Upper lobe of right lung (tissue), 1 donor: ENCODE measurements at places on chromosomes 1 and 21.

DNA sequence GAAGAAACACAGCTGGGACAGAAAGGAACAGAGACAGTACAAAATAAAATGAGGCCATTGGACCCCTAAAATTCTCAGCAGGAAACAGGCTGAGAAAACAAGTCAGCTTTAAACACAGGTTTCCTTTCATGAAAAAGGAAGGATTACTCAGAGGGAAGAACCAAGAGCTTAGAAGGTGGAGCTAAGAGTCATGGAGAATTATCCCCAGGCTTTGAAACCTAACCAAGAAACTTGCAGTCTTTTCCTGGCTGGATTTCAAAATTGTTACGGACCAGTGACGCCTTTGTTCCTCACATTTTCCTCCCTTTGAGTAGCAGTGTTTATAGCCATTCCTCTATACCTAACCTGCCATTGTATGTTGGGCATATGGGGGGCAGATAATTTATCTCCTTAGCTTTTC is 8.8 kb downstream of the HMGB4 start:
- no peak for DNase-seq

DNA sequence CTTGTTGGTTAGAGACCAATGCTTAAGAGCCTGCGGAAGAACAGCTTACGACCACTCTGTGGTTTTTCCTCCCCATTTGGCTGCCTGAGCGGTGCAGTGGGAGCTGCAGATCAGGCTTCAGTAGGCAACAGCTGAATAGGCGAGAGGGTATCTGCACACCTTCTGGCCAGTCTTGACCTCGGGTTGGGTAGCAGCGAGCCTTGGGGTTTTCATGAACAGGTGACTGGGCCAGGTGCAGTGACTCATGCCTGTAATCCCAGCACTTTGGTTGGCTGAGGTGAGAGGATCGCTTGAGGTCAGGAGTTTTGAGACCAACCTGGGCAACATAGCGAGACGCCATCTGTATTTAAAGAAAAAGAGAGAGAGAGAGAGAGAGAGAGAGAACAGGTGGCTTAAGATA is 41.0 kb downstream of the NENF start:
- DNase-seq, result peak; percentile 44

- DNase-seq, result no peak
Measured at GRCh38 chr1:209072481-209072880, 511.0 kb upstream of the CAMK1G start.

DNA sequence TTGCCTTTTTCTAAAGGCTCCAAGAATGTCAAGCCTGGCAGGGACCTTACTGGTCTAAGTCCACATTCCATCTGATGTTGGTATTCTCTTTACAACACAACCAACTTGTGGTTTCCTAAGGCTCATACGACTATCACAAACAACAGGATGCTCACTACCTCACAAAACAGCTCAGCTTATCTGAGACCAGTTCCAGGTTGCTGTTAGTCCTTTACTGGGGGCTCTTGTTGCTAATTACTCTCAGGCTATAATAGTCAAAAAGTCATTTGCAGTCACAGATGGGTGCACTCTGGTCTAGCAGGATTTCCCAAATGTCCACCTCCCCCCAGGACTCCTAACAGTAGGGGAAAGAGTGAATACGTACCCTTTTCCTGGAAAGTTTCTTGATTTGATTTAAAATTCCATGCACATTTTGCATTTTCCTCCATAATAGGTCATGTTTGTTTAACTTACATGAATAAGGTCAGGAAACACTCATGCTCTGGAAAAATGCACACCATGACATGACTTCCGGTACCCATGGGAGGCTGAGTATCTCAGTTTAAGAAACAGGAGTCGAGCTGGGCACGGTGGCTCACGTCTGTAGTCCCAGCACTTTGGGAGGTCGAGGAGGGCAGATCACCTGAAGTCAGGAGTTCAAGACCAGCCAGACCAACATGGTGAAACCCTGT is 16.0 kb downstream of the LCK start:
- DNase-seq, result no peak

- peak; percentile 87 for DNase-seq
Measured at GRCh38 chr1:160830321-160831153, 32.1 kb downstream of the CD244 start.

DNA sequence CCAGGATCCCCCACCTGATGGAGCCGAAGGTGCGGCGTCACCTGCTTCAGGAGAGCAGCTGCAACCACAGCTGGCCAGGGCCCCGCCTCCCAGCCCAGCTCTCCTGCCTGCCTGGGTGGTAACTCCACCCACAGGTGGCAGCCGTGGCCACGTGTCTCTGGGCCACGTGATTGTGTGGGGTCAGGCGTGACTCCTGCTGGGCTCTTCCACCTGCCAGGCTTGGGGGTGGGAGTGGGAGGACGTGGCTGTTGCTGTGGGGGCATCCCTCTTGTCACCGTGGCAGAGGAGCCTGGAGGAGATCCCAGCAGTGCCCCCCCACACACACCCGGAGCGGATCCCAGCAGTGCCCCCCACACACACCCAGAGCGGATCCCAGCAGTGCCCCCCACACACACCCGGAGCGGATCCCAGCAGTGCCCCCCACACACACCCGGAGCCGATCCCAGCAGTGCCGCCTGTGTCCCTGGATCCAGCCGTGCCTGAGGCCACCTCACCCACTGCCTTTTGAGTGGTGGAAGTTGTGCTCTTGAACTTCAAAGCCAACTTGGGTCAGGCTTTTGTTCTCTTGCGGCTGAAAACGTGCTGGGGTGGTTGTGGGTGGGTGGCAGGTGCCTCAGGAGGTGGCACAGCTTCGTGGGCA is 32.2 kb downstream of the POFUT2 start:
- no peak for DNase-seq

GRCh38 chr21:21673959-21674358 is 675.8 kb downstream of the NCAM2 start:
- DNase-seq, result no peak

DNA sequence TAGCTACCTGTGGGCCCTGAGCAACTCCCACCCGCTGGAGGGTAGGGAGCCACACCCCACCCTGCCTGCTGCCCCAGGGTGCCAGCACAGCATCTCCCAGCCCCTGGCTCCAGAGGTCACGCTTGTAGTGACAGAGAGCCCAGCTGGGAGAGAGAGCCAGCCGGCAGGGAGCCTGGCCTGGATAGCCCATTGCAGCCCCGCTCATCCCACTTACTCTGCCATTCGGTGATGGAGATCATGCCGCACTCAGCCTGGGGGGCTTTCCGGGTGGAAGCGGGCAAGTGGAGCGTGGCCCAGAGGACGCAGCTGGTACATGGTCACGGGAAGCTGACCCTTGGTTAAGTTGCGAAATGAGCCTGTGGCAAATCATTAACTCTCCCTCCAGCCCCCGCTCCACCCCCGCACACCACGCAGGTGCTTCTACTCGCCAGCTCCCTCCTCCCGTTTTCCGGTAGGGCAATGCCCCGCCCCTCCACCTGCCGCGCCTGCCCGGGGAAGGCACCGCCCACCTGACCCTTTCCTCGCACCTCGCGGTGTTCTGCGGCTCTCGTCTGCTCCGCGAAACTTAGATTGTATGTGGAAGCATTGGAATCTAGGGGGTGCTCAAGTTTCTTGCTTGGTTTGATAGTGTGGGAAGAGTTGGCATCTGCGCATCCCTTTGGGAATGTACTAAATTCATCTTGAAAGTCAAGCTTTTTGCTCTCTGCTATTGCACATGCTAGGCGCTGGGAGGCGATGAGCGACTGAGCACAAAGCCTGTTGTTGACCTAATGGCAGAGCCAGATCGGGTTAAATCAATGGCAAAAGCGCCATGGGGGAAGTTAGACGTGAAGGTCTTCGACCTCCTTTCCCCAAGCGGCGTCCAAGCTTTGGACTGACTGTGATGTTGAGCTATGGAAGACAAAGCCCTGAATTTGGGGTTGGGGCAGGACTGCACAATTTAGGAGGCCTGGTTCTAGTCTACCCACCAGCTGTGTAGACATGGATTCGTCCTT is at the start of gene GOLT1A:
TSS of gene GOLT1A (minus strand) at position 321 of the 995 bp plus-strand sequence. CDS start at position 239, 82 bp downstream.
- DNase-seq, result peak; percentile 94

DNA sequence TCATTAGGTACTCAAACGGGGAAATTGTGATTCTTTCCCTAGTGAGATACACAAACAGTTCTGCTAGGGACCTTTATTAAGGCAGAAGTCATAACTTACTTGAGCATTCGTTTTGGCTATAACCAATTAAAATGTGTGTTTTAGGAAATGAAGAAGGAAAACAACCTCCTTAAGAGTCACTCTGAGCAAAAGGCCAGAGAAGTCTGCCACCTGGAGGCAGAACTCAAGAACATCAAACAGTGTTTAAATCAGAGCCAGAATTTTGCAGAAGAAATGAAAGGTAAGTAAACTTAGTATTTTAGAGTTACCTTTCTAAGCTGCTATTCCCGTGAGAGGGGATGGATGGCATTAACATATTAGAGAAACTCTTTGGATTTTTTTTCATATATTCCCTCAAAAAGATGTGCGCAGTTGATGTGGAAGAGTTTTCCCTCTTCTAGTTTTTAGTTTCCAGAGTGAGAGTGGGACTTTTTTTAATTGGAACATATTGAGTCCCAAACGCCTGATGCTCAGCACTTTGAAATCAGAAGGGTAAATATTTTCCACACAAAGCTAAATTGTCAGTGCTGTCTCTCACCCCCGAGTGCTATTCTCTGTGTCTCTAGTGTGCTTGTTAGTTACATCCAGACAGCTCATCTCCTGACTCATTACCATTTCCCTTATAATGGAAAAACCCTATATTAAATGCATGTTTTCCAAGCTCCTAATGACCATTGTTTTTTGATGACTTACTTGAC is 34.9 kb downstream of the CENPF start:
- no peak for DNase-seq

DNA sequence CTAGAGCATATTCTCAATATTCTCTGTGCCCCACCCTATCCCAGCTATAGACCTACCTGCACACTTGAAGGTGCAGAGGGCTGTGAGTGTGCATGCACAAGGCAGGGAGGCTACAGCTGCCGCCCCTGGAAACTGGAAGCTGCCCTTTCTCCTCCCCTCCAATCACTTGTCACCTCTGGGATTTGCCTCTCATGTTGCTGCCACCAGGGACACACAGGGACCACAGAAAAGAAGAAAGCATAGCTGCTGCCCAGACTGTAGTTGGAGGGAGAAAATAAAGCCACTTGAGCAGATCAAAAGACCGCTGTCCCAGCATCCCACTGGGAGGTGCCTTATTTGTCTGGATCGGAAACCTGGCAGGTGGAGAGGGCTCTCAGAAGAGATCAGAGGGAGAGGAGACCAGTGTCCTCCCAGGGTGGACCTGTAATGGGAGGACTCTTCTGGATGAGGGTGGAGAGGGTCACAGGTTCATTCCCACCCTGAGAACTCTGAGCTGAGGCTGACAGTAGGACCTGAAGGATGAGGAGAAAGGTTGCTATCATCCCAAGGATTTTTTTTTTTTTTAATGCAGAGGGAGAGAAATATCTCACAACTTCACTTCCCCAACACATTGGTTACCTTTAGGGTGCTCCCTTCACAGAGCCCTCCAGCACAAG is 7.6 kb upstream of the INPP5B start:
- peak; percentile 27 for DNase-seq

GRCh38 chr21:34342476-34342875 is 21.3 kb upstream of the KCNE2 start:
- DNase-seq, result no peak

DNA sequence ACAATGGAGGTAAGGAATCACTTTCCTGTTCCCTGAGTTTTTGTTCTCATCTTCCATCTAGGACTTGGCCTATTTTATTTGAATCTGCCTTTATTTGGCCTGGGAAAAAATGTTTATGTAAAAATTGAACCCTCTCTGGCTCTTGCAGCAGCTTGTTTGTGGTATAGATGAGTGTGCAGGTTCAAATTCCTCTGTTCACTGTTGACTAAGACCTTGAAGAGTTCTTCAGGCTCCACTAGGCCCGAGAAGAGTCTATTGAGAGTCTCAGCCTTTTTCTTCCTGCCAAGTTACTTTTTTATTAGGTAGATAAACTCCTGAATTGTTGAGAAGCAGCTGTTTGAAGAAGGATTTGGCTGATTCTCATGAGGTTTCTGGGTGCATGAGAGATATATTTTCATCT is 248.8 kb upstream of the ADGRL2 start:
- no peak for DNase-seq

DNA sequence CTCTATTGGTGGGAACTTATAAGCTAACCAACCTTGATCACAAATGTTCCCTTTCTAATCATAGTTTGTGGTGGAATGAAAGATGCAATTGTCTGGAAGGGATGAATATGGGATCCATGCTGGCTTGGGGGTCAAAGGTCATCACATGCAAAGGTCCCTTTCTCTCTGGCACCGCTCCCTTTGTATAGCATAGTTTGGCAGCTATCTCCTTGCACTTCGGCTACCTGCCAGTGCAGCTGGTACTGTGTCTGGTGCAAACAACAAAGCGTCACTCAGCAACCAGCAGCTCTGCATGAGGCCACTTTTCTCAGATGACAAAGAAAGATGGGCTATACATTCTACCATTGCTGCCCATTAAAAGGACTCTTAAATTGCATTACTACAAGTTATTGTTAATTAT is 188.2 kb upstream of the NFIA start:
- DNase-seq, result no peak

DNA sequence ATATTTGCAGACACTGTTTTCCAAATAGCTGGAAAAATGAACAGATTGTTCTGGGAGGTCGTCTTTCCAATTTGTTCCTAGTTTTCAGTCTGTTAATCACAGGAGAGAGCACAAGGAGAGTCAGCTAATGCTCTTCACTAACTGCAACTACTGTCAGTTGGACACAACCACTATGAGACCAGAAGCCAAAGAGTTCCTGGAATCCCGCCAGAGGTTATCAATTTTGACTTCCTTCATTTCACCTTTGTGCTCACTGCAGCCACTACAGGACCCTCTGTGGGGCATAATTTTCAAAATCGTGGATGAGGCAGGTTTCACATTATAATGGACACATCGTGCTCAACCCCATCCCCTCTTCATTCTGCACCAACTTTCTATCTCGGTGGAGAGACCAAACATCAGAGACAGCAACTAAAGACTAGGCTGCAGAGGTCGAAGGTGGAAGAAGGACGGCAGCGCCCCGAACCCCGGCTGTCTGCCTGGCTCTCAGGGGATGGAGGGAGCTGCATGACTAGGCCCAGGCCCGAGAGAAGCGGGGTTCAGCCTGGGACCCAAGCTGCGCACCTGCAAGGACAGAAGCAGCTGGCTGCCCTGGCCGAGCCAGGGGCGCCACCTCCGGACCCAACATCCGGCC is 602 bp downstream of the KIAA0319L start:
- DNase-seq, result no peak

- DNase-seq, result no peak
Measured at GRCh38 chr1:157140063-157140588, 1.9 kb upstream of the ETV3 start.

DNA sequence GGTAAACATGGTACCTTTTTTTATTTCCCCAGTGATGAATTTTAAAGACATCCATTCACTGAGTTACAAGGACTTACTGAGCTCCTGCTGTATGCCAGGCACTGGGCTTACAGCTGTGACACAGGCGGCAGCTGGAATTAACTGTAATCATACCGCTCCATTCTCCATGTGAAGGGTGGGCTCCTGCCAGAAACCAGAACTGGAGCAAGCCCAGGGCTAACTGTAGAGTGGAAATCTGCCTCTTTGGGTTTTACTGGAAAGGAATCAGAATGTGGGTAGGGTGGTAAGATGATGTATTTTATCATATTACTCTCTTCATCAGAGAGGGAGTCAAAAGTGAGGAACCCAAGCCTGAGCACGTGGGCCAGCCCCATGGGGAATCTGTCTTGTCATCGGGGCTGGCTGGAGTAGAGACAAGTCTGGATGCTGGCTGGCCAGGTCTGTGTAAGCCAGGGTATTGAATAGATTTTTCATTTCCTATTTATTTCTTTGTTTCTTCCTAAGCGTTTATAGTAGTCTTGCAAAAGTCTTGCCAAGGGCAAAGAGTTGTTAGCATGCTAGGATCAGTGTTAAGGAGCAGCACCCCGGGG is 21.5 kb downstream of the FGGY start:
- DNase-seq, result no peak
